Fibroblast of pulmonary artery (primary cell): ENCODE measurements at places on chromosomes 6 and 20.

- no peak for DNase-seq
Observed at GRCh38 chr20:61803416-61803914, 262.2 kb downstream of the TAF4 start.

DNA sequence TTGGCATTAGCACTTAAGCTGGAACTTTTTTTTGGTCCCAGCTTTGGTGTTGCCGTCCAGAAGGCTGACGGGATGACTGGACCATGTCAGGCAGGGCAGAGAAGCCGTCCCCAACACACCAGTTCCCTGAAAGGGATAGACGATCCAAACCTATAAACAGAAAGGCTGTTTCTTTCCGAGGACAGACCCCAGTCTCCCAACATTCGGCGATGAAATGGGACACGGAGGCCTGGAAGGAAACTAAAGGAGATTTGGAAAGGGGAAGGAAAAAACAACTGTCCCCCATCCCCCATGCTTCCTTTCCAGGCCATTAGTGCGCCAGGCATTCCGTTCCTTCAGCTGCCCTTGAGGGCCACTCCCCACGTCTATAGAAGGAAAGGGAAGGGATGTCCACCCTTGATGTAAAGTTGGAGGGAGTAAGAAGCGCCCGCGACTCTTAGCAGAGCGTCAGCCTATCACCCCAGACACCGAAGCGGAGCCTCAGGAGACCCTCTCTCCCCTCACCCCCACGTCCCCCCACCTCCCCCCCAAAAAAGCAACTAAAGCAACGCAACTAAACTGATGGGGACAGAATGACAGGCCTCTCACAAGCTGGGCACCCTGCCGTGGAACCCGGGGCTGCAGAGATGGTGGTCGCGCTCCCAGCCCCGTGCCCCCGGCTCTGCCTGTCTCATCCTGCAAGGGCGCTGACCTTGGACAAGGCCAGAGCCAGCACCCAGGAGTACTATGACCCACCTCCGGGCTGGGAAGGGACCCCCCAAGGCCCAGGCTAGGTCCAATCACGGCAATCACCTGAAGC, 638 bp downstream of the BLCAP start:
- peak; percentile 40 for DNase-seq

DNA sequence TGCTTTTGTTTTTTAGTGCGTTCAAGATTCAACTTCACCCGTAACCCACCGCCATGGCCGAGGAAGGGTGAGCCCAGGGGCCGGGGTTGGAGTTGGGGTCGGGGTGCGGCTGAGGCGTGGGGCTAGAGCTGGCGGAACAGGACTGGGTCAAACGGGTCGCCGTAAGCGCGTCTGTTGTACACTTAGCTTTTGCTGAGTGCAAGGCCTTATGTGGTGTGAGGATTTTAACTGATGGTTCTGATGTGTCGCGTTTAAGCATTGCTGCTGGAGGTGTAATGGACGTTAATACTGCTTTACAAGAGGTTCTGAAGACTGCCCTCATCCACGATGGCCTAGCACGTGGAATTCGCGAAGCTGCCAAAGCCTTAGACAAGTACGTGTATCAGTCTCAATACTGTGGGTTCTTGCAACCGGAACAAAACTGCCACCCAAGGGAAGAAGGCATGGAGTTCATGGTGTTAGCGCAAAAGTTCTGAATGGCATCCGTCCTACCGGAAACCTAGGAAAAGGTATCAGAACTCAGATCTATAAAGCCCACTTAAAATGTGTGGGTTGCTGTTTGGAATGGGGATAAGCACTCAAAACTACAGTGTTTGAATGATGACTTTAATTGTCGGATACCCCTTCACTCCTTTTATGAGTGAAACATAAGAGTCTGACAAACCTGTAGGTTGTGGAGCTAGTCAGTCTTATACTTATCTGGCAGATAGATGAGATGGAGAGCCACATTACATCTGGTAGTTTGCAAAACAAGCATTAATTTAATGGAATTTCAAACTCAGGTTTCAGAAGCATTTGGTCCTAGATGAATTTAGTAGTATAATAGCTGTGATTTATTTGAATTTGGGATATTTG, 574 bp downstream of the RPS12 start:
- peak; percentile 13 for DNase-seq

- DNase-seq = no peak
Observed at GRCh38 chr20:17281478-17281877, 54.6 kb downstream of the PCSK2 start.

- no peak for DNase-seq
Observed at GRCh38 chr6:131353876-131354275, 218.6 kb downstream of the AKAP7 start.

DNA sequence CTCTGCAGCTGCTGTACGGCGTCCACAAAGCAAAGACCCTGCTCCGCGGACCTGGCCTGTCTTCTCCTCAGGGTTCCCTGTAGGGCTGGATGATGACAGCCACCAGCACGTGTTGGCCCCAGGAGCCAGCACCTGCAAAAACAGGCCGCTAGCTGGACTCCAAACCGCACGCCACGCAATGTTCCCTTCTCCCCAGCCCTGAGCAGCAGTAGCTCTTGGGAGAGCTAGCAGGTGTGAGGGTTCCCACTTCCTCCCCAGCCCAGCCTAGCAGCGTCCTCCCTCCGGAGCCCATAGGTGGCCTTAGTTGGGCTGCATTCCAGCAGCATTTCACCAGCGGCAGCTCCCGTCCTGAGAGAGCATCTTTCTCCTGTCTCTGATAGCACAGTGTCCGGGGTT, 42.3 kb downstream of the DACT2 start:
- no peak for DNase-seq

DNA sequence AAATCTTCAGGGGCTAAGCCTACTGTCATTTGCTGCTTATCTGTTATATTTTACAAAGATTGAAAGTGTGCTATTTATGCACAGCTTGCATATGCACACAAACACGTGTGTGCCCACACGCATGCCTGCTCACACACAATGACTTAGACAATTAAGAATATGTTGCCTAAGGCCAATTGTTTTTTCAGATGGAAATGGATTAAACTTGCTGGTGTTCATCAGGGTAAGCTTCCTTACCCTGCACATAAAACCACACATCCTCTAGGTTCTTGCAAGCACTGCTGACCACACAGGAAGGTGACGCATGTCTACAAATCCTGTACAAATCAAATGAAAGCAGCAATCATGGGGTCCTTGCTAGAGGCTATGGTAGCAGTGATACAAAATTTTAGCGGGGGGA, 58.4 kb downstream of the GJA10 start:
- DNase-seq = peak; percentile 26

DNA sequence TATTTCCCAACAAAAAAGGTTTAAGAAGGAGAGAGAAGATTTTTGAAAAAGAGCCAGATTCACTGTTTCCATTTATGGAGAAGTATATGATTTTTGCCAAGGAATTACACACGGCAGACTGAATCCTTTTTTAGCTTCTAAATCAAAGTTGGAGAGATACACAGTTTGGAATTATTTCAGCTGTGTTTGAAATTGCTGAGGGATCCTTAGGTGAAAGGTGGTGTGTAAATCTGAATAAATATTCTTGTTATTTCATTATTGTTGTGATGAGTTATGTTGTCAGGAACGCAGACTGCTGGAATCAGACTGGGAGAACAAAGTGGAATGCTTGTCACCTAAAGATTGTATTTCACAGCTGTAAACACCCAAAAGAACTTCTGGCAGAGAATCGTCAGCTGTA, 168.5 kb upstream of the AKIRIN2 start:
- peak; percentile 2 for DNase-seq

- DNase-seq = no peak
Observed at GRCh38 chr6:3326184-3326971, 67.6 kb downstream of the PSMG4 start.

GRCh38 chr20:21214431-21214830, 88.5 kb downstream of the KIZ start:
- no peak for DNase-seq

DNA sequence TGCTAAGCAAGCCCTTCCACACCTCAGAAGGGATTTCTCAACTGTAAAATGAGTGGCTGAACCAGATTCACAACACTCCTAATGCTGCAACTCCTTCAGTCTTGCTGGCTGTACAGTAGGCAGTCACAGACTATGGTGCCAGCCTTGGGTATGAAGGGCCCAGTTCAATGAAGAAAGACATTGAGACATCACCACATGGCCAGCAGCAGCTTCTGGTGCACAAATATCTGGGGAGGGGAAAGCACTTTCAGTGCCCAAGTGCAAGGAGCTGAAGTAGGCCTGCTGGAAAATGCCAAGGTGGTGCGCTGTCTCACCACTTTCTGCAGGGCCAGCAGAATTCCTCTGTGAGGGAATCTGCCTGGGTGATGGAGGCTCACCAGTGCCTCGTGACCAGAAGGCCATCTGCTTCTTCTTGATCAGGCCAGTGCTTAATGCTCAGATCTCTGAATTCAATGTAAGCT, 1.8 kb downstream of the PLA2G7 start:
- DNase-seq = no peak
